Activated CD8-positive, alpha-beta T cell treated with anti-CD3 and anti-CD28 coated beads for 36 hours (primary cell): ENCODE measurements at places on chromosomes 6 and 20. TPM values are rescaled to one million over a fixed set of nuclear protein-coding genes. Genes with fewer than 3 reads are reported as not detected.

The DLL1 gene
- 2.4 TPM for total RNA-seq

The NRSN1 gene
- not detected for total RNA-seq

The SYCP2L gene
- 0.32 TPM for total RNA-seq

The NKX2-4 gene
- total RNA-seq, result not detected

The SAPCD1 gene
- 18.7 TPM for total RNA-seq

The CTCFL gene
- total RNA-seq, result not detected

The RNF182 gene
- not detected for total RNA-seq

DNA sequence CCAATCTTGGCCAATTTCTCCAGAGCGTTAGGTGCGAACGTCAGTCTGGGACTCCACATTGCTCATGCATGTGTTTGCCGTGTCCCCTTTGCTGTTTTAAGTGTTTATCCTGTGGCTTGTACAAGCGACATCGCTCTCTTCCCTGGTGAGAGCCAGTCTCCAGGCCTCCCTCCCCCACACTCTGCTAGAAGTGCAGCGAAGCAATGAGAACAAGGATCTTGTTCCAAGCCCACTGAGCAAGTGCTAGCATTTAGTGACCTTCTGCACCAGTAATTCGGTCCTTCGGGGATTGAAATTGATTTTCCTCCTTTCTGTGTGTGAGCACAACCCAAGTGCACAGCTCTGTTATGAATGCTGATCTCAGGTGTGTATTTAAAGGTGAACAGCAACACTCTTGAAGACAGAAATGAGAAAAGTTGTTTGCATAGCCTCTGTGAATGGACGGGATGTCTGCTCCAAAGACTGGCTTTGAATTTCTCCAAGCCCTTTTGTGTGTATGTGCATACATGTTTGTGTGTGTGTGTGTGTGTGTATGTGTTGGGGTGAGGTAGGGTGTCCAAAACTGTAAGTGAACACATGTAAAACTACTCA, 29.0 kb downstream of the CD83 start:
- no peaks in the 10 kb centered on the region for H3K27me3 ChIP-seq
- H3K4me1 ChIP-seq, result peaks cover 4% of the 10 kb centered on the region
- no peak overlapping the region for H3K4me3 ChIP-seq
- DNase-seq, result no peak

- no peak for DNase-seq
- H3K4me3 ChIP-seq, result no peak overlapping the region
- H3K27me3 ChIP-seq, result peaks cover 3% of the 10 kb centered on the region
- H3K36me3 ChIP-seq, result no peaks in the 10 kb centered on the region
- H3K4me1 ChIP-seq, result no peaks in the 10 kb centered on the region
Observed at GRCh38 chr6:14004258-14004657, 79.5 kb downstream of the RNF182 start.

DNA sequence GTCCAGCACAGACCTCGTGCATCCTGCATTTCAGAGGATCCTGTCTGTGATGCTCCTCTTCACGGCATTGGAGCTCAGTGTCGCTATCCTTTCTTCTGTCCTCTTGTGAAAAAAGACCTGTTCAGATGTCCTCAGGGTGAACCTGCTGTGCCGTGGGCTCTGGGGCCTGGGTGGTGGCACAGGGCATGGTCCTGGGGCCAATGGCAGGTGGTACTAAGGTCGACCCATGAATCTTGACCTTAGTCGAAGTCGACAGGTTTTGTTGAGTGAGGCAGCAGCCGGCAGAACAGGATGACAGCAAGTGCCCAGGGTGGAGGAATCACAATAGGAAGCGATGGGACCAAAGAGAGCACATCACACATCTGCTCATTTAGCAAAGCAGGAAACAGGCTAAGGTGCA, 22.0 kb upstream of the MAS1L start:
- H3K36me3 ChIP-seq, result no peaks in the 10 kb centered on the region
- no peak overlapping the region for H3K27ac ChIP-seq
- H3K4me1 ChIP-seq, result no peaks in the 10 kb centered on the region

GRCh38 chr6:37882292-37882691, 62.8 kb downstream of the ZFAND3 start:
- no peak overlapping the region for H3K4me3 ChIP-seq
- H3K4me1 ChIP-seq, result peaks cover 42% of the 10 kb centered on the region
- peaks cover 8% of the 10 kb centered on the region for H3K36me3 ChIP-seq
- no peak overlapping the region for H3K27ac ChIP-seq

- no peak overlapping the region for H3K4me3 ChIP-seq
- peaks cover 64% of the 10 kb centered on the region for H3K4me1 ChIP-seq
- no peak for DNase-seq
- no peaks in the 10 kb centered on the region for H3K27me3 ChIP-seq
- no peak overlapping the region for H3K27ac ChIP-seq
- H3K36me3 ChIP-seq, result peaks cover 2% of the 10 kb centered on the region
Observed at GRCh38 chr20:34047917-34048316, 54.2 kb downstream of the RALY start.

- H3K4me1 ChIP-seq, result peaks cover 4% of the 10 kb centered on the region
- DNase-seq, result no peak
- H3K27me3 ChIP-seq, result peaks cover 41% of the 10 kb centered on the region
- H3K36me3 ChIP-seq, result no peaks in the 10 kb centered on the region
- H3K27ac ChIP-seq, result no peak overlapping the region
Observed at GRCh38 chr20:63252284-63252711, 2.0 kb downstream of the NKAIN4 start.

GRCh38 chr6:137995371-137995770, 111.8 kb downstream of the PERP start:
- no peak overlapping the region for H3K4me3 ChIP-seq
- H3K4me1 ChIP-seq, result no peaks in the 10 kb centered on the region
- H3K27me3 ChIP-seq, result no peaks in the 10 kb centered on the region
- no peak overlapping the region for H3K27ac ChIP-seq

DNA sequence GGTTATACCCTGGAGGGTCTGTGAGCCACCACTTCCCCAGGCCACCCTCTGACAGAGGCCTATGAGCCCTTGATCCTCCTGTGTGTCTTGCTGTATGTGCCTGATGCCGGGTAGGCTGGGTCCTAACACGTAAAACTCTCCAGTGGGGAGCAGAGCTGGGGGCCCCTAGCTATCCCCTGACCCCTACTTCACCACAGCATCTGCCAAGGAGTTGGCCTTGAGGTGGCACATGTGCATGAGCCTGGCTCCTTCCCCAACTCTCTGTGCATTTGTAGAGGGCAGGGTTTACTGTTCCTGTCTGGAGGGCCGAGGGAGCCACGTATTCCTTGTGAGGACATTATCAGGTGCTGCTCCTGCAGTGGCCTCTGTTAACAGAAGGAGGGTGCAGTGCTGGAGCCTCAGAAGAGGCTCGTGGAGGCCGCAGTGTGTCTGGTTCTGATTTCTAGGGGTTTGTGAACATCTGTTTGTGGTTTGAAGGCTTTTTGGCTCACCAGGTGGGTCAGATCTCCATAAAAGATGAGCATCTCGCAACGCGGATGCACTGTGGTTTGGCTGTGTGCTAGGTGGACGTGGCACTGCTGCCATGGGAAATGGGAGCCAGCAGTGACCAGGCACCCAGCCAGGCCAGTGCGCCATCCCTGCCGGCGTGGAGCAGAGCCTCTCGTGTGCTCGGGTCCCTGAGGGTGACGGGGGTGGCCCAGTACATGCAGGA, 152.1 kb downstream of the DTNBP1 start:
- no peaks in the 10 kb centered on the region for H3K4me1 ChIP-seq
- no peak overlapping the region for H3K4me3 ChIP-seq
- DNase-seq, result no peak
- H3K27me3 ChIP-seq, result no peaks in the 10 kb centered on the region
- peaks cover 53% of the 10 kb centered on the region for H3K36me3 ChIP-seq

GRCh38 chr6:116648156-116648555, 20.4 kb downstream of the ZUP1 start:
- H3K4me1 ChIP-seq, result peaks cover 8% of the 10 kb centered on the region
- H3K36me3 ChIP-seq, result peaks cover 28% of the 10 kb centered on the region
- H3K4me3 ChIP-seq, result no peak overlapping the region
- H3K27me3 ChIP-seq, result no peaks in the 10 kb centered on the region
- DNase-seq, result no peak

DNA sequence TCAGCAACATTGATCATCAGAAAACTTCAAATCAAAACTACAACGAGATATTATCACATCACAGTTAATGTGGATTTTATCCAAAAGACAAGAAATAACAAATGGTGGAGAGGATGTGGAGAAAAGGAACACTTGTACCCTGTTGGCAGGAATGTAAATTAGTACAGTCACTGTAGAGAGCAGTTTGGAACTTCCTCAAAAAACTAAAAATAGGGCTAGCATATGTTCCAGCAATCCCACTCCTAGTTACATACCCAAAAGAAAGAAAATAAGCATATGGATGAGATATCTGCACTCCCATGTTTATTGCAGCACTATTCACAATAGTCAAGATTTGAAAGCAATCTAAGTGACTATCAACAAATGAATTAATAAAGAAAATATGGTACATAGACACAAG, 887.7 kb upstream of the MAN1A1 start:
- no peaks in the 10 kb centered on the region for H3K36me3 ChIP-seq
- H3K27ac ChIP-seq, result no peak overlapping the region
- DNase-seq, result no peak
- no peaks in the 10 kb centered on the region for H3K27me3 ChIP-seq
- no peaks in the 10 kb centered on the region for H3K4me1 ChIP-seq
- no peak overlapping the region for H3K4me3 ChIP-seq

GRCh38 chr6:21436625-21437024, 156.9 kb upstream of the SOX4 start:
- no peak for DNase-seq
- H3K4me3 ChIP-seq, result no peak overlapping the region
- no peaks in the 10 kb centered on the region for H3K36me3 ChIP-seq
- no peak overlapping the region for H3K27ac ChIP-seq
- H3K4me1 ChIP-seq, result peaks cover 25% of the 10 kb centered on the region
- peaks cover 12% of the 10 kb centered on the region for H3K27me3 ChIP-seq

DNA sequence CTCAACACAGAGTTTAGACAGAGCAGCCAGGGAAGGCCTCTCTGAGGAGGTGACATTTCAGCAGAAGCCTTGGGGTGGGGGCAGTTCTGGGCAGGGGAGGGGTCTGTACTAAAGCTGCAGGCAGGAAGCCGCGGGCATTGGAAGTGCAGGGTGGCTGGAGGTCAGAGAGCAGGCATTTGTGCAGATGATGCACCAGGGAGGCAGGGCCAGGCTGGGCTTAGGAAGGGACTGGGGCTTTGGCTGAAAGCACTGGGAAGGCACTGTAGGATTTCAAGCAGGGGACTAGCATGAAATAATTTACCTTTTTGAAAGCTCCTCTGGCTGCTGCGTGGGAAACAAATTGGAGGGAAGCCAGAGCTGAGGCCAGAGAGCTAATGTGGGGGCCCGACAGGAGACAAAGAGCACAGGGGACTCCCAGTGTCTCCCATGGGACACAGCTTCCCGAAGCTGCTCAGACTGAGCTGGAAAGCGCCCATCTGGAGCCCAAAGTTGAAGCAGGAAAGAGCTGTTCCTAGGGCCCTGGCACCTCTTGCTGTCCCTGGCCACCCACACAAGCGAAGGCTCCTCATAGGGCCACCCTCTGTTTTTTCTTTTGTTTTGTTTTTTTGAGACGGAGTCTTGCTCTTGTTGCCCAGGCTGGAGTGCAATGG, 19.3 kb downstream of the ADA start:
- H3K36me3 ChIP-seq, result peaks cover 7% of the 10 kb centered on the region
- H3K4me3 ChIP-seq, result no peak overlapping the region
- H3K27ac ChIP-seq, result no peak overlapping the region
- no peak for DNase-seq

GRCh38 chr6:161644521-161644920, 370.7 kb upstream of the AGPAT4 start:
- no peak for DNase-seq
- no peak overlapping the region for H3K27ac ChIP-seq
- H3K4me1 ChIP-seq, result no peaks in the 10 kb centered on the region
- no peak overlapping the region for H3K4me3 ChIP-seq
- H3K36me3 ChIP-seq, result no peaks in the 10 kb centered on the region

- H3K27ac ChIP-seq, result no peak overlapping the region
- no peak overlapping the region for H3K4me3 ChIP-seq
Observed at GRCh38 chr6:63121166-63121565, 90.1 kb upstream of the FKBP1C start.

- DNase-seq, result no peak
- H3K27ac ChIP-seq, result no peak overlapping the region
- H3K27me3 ChIP-seq, result no peaks in the 10 kb centered on the region
- H3K4me3 ChIP-seq, result no peak overlapping the region
- peaks cover 31% of the 10 kb centered on the region for H3K36me3 ChIP-seq
- H3K4me1 ChIP-seq, result no peaks in the 10 kb centered on the region
Observed at GRCh38 chr6:108988296-108988695, 106.3 kb downstream of the SESN1 start.

DNA sequence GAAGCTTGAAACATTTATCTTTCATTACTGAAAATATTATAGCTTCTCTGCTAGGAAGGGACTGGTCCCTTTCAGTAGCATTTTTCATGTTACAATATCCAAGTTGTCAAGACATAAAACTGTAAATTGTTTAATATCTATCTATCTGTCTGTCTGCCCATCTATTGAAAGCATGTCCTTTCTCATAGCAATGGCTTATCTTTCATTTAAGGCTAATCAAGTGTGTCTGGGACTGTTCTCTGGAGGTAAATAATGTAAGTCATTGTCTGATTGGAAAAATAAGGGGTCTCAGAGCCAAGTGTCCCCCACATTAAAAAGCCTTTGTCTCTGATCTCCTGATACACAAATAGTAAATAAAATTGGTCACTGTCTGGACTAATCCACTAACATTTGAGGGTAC, 135.5 kb downstream of the PKHD1 start:
- no peak overlapping the region for H3K4me3 ChIP-seq
- H3K27me3 ChIP-seq, result no peaks in the 10 kb centered on the region
- no peaks in the 10 kb centered on the region for H3K4me1 ChIP-seq
- no peak for DNase-seq
- H3K36me3 ChIP-seq, result no peaks in the 10 kb centered on the region

DNA sequence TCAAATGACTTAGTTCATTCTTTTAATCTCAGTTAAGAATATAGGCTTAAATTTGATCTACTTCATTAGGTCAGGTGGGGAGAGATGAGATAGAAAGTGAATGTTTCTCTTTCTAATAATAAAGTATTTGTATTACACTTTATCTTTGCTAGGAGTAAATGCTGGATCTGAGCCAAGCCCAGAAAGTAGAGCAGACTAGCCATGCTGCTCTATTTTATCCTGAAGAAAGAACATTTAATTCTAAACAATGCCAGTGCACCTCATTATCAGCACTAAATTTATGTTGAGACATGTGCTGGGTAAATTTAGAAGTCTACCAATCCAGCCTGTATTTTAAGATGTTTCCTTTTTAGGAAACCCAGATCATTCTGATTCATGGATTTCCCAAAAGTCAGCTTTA, 43.5 kb downstream of the AKIRIN2 start:
- peaks cover 45% of the 10 kb centered on the region for H3K36me3 ChIP-seq
- peaks cover 10% of the 10 kb centered on the region for H3K4me1 ChIP-seq
- H3K4me3 ChIP-seq, result no peak overlapping the region
- no peaks in the 10 kb centered on the region for H3K27me3 ChIP-seq
- H3K27ac ChIP-seq, result no peak overlapping the region
- no peak for DNase-seq

DNA sequence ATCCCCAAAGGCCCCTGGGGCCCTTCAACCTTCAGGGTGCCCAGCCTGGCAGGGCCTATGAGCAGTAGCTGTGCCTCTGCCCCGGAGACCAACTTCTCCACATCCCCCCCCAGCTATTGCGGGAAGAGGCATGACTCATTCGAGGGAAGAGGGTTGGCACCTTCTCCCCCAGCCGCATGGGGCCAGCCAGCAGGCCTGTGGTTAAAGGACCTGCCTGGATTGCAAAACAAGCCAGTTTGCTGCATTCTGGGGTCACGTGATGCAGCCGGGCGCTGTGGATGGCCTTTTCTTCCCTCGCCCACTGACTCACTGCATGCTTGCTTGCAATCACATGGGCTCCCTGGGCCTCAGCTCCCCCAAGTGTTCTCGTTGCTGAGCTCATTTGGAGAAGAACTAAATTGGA, 182.5 kb downstream of the MAFB start:
- peak; percentile 38 for DNase-seq
- no peaks in the 10 kb centered on the region for H3K36me3 ChIP-seq
- H3K27me3 ChIP-seq, result peaks cover 2% of the 10 kb centered on the region
- H3K4me3 ChIP-seq, result no peak overlapping the region
- no peaks in the 10 kb centered on the region for H3K4me1 ChIP-seq
